ENCODE measurements at places on chromosomes 6 and 20.

DNA sequence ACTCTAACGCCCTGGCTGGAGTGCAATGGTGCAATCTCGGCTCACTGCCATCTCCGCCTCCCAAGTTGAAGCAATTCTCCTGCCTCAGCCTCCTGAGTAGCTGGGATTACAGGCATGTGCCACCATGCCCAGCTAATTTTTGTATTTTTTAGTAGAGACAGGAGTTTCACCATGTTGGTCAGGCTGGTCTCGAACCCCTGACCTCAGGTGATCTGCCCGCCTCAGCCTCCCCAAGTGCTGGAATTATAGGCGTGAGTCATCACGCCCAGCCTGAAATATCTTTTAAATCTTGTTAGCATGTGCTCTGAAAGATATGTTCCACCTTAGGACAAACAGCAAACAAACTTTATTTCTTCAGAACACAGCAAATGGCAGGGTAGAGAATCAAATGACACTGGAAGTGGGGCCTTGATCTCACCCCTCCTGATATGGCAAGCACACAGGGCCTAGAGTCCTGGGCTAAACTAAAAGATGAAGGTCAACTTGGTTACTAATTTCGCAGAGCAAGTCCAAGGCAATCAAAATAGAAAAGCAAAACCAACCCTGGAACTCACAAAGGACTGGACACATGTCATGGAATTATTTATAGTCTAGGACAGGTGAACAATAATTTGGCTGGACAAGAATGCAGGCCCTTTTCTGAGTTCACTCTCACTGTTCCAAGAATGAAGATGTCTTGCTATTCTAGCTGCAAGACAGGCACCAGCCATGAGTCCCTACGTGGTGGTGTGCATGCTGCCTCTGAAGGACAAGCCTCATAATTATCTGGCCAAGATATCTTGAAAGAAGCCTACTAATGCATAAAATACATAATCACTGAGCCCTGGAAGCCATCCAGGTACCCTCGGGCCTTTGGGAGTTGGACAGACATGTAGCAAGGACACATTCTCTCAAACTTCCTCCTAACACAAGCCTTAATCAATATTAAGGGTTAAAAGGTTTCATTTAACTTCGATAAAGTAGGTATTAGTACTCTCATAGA lies 35.6 kb downstream of the B4GALT5 start:
- DNase-seq: no peak

DNA sequence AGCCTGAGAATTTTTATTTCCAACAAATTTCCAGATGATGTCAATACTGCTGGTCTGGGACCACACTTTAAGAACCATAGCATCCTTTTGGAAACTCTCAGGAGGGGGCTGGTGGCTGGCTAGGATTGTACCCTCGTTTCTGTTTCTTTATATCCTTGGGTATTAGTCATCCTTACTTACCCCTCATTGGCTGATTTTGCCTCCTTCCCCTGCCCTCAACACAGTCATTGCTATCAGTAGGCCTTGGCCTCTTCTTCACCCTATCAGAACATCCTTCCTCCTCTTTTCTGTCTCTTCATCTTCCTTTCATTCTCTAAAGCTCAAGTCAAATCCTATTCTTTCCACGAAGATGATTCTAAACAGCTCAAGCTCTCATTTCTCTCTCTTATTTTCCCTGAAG lies 148.5 kb downstream of the ELOVL4 start:
- no peak for DNase-seq

DNA sequence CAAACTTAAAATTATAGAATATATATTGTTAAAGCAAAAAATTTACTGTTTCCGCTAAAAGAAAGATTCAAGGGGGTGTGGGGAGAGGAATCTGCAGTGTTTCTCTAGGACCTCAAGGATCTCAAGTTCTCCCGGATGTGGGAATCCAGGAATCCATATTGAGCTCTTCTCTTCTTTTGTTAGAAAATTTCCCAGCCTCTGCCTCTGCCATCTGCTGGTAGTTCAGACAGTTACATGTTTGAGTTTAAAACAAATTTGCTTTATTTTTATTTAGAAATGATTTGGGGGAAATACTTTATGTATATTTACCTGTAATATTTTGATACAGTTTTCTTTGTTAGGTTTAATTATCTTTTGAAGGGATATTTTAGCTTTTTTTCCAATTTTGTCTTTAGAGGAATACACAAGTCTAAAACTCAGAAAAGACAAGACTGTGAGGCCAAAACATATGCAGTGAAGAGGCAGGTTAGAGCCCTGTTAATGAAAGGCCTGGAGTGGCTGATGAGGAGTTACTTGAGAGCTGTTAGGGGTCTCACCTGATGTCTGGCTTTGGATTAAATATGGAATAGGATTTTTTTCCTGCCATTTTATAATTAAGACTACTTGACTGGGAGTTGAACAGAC lies 268.8 kb downstream of the ARID1B start:
- DNase-seq: peak; percentile 67

DNA sequence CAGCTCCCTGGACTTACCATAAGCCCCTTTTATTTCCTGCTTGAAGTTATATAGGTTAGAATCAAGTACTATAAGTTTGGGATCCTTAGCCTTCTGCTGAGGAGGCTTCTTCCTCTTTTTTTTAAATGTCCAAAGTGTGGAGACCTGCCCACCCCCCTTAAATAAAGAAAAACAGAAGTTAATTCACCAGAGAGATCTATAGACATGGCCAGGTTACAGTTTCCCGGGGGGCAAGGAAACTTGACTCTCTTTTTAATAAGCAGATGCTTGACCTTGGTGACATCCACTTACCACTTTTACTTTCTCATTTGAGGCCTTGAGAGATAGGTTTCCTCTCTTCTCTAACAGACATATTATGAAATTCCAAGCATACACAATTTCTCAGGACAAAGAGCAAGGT lies 88.3 kb downstream of the BMP2 start:
- DNase-seq: no peak

DNA sequence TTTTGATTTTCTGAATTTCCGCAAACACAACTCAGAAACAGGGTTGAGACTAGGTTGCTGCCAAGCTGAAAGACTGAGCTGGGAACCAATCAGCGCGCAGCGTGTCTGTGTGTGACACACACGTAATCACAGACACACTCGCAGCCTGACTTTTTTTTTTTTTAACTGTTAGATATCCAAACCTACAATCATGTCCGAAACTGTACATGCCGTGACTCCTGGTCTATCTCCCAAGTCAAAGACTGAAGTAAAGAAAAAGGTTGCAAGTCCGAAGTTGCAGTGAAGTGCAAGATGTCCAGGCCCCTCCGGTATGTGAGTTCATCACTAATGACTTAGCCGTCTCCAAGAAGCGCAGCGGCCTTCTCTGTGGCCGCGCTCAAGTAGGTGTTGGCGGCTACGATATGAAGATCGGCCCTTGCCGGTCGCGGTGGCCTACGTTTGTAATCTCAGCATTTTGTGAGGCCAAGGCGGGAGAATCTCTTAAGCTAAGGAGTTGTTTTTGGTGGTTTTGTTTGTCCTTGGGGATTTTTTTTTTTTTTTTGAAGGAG lies 108.2 kb downstream of the HFE start:
- DNase-seq: no peak

DNA sequence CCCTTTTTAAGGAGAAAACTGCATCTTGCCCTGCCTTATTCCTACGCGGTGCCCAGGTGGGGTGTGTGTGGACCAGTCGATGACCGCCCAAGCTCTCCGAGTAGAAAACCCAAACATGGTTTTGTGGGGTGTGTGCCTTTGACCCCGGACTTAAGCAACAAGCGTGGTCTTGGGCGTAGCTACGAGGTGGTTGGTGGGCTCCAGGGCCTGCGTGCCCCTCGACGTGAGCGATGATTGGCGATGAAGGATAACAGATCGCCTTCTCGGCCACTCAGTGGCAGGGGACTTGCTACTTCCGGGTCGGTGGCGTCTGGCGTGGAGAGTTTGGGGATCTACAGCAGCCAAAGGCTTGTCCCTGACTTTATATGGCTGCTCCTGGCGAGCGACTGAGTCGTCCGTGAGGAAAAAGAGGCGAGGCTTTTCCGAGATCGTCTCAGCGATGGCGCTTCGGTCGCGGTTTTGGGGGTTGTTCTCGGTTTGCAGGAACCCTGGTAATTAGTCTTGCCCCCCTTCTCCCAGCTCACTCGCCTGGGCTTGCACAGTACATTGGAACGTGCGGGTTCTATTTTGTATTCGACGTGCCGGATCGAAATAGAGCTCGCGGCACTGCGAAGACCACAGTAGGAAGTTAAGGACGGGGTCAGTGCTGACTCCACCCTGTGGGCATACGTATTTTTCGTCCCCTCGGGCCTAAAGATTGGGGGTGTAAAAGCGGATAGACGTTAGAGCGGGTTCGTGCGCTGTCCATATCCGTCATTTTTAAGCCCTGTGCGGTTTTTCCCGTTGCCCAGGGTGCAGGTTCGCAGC lies at the start of gene MRPL18:
Gene MRPL18 (plus strand): TSS at position 319 of the 807 bp plus-strand sequence. CDS start 121 bp downstream, at position 440.
- DNase-seq: peak; percentile 96

GRCh38 chr6:75283907-75284631 lies 523 bp downstream of the TMEM30A start:
- peak; percentile 51 for DNase-seq

Measured in SW 1271 (cell line).